ENCODE measurements at places on chromosomes 5 and 9. TPM values are rescaled to one million over a fixed set of nuclear protein-coding genes. Genes with fewer than 3 reads are reported as not detected.

The MLLT3 gene
- 15.4 TPM for total RNA-seq

The CREBRF gene
- 47.4 TPM for total RNA-seq

The DOCK2 gene
- 65.4 TPM for total RNA-seq

The MIER3 gene
- 19.7 TPM for total RNA-seq
